Fibroblast of villous mesenchyme (primary cell): ENCODE measurements at places on chromosomes 4 and X.
A peak's percentile ranks its signal among the peaks of the same experiment; 100 is the strongest.

DNA sequence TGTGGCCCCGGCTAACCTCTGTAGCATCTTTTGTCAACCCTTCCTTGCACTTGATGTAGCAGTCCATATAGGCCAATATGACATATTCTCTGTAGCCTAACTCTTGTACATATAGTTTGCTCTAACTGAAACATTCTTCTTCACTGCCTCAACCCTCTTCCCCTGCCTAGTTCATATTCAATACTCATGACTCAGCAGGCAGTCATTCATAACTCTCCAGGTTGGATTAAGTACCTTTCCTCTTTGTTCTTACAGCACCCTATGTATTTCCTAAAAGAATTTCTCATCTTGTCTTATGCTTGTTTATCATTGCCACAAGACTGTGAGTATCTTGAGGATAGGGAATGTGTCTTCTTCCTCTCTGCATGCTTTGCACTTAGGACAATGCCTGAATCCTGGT lies 76.9 kb downstream of the TMLHE start:
- DNase-seq: no peak

DNA sequence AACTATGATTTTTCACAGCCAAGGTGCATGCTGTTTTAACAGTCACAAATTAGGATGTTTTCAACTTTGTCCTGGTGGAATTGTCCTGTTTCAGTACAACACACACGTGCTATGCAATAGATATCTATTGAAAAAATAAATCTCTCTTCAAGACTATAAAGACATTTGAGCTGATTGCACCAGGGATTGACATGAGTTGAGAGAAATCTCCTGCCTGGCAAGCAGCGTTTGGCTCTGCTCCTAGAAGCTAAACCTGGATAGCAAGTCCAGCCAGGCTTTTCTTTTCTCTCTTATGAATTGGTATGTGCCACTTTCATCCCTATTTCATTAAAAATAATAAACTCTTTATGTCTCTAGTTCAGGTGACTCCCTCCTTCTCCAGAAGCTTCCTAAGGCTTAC lies 16.6 kb upstream of the NPNT start:
- DNase-seq: no peak

- no peak for DNase-seq
Observed at GRCh38 chr4:16676230-16676770, 222.1 kb downstream of the LDB2 start.

- peak; percentile 82 for DNase-seq
Observed at GRCh38 chr4:88335092-88335665, 43.5 kb upstream of the HERC6 start.

DNA sequence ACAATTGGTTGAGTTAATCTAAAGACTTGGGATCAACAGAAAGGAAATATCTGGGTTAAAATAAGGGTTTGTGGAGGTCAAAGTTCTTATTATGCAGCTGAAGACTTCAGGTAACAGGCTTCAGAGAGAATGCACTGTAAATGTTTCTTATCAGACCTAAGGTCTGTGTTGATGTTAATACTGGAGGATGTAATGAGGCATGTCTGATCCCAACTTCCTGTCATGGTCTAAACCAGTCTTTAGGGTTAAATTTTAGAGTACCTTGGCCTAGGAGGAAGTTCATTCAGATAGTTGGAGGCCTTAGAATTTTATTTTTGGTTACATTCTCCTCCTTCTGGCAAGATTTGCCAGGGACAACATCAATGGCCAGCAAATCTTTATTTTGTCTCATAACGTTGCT lies 72.1 kb upstream of the GC start:
- no peak for DNase-seq

DNA sequence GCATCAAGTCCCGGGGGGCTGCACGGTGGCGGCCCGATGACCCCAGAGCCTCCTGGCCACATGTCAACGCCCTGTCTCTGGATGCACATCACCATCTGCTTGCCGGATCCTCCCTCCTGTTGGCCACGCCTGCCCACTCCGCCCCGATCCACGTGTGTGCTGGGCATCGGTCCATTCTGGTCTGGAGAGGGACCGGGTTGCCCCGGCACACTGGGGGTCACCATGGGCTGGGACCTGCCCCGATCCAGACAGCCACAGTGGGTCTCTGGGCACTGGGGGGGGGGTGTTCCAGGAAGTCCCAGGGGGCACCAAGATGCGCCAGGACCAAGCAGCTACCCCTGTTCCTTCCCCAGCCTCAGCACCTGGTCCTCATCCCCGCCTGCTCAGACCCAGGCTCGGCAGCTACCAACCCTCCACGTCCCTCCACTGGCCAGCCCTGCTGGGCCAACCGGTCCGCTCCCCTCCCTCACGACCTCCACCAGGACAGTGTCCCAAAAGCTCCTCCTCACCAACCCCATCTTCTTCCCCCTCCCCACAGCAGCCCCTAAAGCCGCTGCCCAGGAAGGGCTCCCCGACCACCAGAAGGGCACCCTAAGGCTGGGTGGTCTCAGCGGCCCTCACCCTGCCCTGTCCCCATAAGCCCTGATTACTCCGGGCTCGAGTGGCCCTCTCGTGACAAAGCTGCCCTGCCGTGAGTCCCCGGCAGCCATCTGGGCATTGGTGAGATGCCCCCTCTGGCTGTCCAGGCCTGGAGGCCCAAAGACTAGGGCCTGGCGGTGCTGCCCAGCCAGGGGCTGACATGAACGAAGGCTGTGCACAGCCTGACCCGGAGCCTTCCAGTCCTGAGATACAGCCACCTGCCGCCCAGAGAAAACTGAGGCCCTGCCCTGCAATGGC lies 4.6 kb downstream of the CTBP1 start:
- no peak for DNase-seq

DNA sequence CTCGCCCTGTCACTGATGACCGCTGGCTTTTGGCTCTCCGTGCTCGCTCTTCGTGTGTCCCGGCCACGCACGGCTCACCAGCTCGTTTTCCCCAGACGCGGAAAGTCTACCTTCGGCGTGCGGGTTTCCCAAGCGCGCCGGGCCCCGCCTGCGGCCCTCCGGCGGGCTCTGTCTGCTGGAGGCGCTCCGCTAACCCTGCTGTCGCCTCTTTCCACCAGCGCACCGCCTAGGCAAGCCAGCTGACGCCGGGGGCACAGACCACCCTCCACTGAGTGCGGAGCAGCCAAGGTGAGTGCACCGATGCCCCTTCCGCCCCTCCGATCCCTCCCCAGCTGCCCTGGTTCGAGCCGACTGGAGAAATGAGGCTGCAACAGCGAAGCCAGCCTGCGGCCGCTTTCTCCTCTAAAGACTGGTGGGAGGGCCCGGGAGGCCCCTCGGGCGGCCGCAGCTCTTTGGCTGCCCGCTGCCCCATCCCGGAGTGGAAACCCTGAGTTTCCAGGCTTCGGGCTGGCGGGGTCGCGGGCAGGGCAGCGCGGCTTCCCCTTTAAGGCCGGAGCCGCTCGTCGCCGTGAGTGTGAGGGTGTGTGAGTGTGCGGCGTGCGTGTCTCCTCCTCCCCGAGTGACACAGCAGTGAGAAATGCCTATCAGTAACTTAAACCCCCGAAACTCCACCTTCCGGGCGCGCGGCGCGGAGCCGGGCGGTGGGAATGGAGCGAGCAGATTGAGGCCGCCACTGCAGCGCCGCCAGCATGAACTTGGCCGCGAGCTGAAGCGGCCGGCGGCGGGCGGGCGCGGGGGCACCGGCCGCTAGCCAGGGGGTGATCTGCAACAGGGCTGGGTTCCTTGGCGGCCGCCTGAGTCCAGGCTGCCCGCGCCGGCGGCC lies at the start of gene MAMLD1:
MAMLD1 (plus strand) TSS at position 719 of the 883 bp plus-strand sequence. CDS start 82,200 bp downstream, outside the sequence.
- DNase-seq: peak; percentile 81

DNA sequence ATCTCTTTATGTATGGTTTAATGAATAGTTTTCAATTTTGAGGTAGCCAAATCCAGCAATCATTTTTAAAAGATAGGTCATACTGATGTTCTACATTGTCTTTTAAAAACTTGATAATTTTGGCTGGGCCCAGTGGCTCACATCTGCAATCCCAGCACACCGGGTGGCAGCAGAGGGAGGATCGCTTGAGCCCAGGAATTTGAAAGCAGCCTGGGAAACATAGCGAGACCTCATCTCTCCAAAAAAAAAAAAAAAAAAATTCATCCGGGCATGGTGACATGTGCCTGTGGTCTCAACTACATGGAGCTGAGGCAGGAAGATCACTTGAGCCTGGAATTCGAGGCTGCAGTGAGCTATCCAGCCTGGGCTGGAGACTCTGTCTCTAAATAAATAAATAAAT lies 419.8 kb downstream of the GALNTL6 start:
- DNase-seq: no peak

DNA sequence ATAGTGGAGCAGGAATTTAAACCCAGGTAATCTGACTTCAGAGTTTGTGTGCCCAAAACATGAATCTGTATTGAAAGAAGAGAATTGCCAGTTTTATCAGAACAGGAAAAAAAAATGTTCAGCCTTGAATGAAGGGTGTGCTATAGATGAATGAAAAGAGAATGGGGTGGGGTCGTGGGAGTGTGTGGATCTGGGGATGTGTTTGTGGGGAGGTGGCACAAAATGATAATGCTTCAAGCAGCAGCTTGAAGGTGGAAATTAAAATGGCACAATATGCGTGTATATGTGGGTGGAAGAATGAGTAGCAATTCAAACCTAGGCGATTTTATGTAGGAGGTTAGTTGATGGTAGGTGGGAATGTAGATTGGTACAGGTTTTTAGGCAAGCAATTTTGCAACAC lies 122.2 kb downstream of the IL1RAPL1 start:
- DNase-seq: no peak

GRCh38 chrX:67717571-67717970 lies 173.8 kb downstream of the AR start:
- no peak for DNase-seq

GRCh38 chr4:73679836-73680235 lies 59.6 kb upstream of the RASSF6 start:
- DNase-seq: no peak

GRCh38 chr4:55386073-55386472 lies 9.7 kb upstream of the TMEM165 start:
- DNase-seq: peak; percentile 31

GRCh38 chr4:138310498-138310897 lies 68.3 kb upstream of the SLC7A11 start:
- DNase-seq: peak; percentile 42

- peak; percentile 85 for DNase-seq
Observed at GRCh38 chr4:141248029-141248428, 27.3 kb downstream of the ZNF330 start.

- DNase-seq: no peak
Observed at GRCh38 chrX:78754917-78755316, 7.4 kb downstream of the LPAR4 start.
